Kidney (tissue), 22 donors: ENCODE measurements at places on chromosomes 13 and 19.
A peak's percentile ranks its signal among the peaks of the same experiment; 100 is the strongest.

DNA sequence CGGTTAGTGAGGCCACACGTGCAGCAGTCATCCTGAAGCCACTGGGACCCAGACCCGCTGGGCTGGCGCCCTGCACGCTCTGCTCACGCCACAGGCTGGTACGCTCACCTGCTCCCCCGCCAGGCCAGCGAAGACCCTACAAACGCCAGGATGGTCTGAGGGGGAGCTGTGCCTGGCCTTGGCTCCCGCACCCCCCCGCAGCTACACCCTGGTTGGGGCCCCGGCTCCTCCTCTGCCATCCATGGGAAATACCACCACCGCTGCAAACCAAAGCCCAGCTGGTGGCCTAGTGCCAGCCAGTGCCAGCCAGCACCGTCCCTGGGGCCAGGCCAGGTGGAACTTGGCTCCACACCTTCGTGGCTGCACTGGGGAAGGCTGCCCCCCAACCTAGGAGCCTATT lies 23.3 kb upstream of the CACTIN start:
- no peak overlapping the region for H3K4me3 ChIP-seq
- H3K27ac ChIP-seq: no peak overlapping the region
- H3K27me3 ChIP-seq: no peaks in the 10 kb centered on the region

DNA sequence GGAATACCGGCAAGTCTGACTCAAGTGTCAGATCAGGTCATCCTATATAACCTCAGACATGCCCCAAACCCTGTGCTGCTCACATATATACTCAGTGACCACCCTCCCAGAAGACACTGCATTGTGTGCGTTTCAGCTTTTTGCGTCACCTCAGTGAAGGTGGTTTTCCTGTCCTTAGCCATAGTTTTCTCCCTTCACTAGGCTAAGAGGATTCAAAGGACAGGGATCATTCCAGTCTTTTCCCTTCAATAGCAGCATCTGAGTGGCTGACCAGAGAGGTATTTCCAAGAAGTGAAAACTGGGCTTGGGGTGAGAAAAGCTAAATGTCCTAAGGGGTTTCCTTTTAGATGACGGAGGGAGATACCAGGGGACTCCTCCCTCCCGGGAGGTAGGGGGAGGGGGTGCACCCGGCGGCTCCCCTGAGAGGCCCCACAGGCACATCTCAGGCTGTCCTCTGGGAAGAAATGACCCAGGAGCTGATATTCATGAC lies 12.7 kb upstream of the OR10H1 start:
- H3K27me3 ChIP-seq: no peaks in the 10 kb centered on the region
- no peak overlapping the region for H3K27ac ChIP-seq
- peak; percentile 2 for DNase-seq
- H3K4me3 ChIP-seq: no peak overlapping the region
- H3K36me3 ChIP-seq: no peaks in the 10 kb centered on the region

GRCh38 chr19:33413868-33414666 lies 40.6 kb downstream of the CEBPG start:
- H3K4me3 ChIP-seq: no peak overlapping the region
- DNase-seq: no peak
- H3K27me3 ChIP-seq: no peaks in the 10 kb centered on the region
- H3K4me1 ChIP-seq: no peaks in the 10 kb centered on the region
- no peak overlapping the region for H3K27ac ChIP-seq
- peaks cover 18% of the 10 kb centered on the region for H3K36me3 ChIP-seq

GRCh38 chr19:6376512-6377190 lies 918 bp upstream of the PSPN start:
- peak; percentile 54 for DNase-seq
- H3K27ac ChIP-seq: no peak overlapping the region
- H3K4me1 ChIP-seq: no peaks in the 10 kb centered on the region
- peaks cover 10% of the 10 kb centered on the region for H3K36me3 ChIP-seq
- H3K27me3 ChIP-seq: no peaks in the 10 kb centered on the region
- no peak overlapping the region for H3K4me3 ChIP-seq

DNA sequence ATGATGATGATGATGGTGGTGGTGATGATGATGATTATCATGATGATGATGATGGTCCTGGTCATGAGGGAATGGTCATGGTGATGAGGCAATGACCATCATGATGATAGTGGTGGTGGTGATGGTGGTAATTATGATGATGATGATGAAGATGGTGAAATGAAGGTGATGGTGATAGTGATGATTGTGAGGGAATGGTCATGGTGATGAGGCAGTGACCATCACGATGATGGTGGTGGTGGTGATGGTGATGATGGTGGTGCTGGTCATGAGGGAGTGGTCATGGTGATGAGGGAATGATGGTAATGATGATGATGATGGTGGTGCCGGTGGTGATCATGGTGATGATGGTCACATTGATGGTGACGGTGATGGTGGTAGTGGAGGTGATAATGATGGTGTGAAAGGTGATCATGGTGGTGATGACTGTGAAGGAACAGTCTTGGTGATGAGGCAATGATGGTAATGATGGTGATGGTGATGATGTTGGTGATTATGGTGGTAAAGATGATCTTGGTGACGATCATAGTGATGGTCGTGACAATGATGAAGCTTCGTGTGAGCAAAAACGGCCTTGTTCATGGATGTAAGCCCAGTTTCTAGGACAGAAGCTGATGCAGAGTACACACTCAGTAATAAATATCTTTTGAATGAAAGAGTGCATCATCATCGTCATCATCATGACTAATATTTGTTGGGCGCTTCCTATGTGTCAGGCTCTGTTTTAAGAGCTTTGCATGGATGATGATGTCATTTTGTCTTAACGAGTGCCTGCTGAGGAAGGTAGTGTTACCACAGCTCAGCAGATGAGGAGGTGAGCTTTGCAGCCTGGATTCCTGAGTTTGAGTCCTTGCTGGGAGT lies 17.3 kb downstream of the SBK2 start:
- no peak overlapping the region for H3K27ac ChIP-seq
- H3K4me3 ChIP-seq: no peak overlapping the region
- no peaks in the 10 kb centered on the region for H3K36me3 ChIP-seq

DNA sequence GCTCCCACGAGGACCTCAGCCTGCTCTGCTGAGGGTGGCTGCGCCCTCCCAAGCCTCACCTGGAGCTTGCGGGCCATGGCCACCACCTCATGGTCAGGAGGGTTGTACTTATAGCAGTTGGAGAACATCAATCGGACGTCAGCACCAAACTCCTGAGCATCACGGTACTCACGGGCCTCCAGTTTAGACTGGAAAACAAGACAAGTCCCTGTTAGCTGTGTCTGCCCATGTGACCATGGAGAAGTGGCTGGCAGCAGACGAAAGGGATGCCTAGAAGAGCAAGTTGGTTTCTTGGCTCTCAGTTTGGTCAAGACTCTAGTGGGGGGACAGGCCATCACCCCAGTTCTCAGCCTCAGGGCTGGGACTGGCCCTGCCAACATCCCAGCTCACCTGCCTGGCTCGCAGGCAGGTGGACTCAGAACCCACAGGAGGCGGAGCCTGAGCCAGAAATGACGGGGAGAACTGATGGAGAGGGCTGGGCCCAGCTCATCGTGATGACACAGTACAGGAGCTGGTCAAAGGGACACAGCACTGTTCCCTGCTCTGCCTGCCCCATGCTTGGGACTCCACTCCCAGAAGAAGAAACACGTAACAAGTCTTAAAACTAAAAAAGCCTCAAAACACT lies 31.2 kb upstream of the EPHX3 start:
- H3K27me3 ChIP-seq: no peaks in the 10 kb centered on the region
- no peak for DNase-seq
- H3K4me3 ChIP-seq: no peak overlapping the region
